ACHN (cell line): ENCODE measurements at places on chromosomes 16 and 17.

DNA sequence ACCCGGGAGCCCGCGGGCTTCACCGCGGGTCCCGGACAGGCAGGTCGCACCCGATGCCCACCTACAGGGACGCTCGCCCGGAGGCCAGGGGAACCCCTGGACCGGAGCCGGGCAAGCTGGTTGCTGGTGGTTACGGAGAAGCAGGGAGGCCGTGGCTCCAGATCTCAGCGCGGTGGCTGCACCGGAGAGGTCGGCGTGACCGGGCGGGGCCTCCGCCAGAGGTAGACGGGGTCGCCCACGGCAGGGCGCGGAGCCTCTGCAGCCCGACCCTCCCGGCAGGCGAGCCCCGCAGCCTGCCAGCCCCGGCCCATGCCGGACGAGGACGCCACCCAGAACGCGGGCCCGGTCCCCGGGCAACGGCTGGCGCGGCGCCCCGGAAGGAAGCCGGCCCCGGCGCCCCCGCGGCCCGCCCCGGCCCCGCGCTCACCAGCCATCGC lies 341 bp downstream of the PCYT2 start:
- DNase-seq, result peak; percentile 15

GRCh38 chr17:6782244-6782643 lies 6.2 kb downstream of the FBXO39 start:
- no peak for DNase-seq

DNA sequence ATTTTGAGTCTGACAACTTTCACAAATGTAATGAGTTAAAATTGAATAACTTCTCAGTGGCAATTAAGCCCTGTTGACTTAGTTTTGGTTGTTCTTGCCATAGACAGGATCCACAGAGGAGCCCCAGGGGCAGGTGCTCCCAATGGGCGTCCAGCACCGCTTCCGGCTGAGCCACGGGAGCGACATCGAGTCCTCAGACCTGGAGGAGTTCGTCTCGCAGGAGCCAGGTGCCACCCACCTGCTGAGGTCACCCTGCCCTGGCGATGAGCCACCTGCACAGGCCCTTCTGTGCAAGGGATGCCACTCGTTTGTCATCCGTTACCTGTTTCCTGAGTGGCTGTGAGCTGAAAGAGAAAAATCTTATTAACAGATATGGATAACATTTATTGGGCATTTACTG lies 10.7 kb downstream of the CCDC40 start:
- no peak for DNase-seq

DNA sequence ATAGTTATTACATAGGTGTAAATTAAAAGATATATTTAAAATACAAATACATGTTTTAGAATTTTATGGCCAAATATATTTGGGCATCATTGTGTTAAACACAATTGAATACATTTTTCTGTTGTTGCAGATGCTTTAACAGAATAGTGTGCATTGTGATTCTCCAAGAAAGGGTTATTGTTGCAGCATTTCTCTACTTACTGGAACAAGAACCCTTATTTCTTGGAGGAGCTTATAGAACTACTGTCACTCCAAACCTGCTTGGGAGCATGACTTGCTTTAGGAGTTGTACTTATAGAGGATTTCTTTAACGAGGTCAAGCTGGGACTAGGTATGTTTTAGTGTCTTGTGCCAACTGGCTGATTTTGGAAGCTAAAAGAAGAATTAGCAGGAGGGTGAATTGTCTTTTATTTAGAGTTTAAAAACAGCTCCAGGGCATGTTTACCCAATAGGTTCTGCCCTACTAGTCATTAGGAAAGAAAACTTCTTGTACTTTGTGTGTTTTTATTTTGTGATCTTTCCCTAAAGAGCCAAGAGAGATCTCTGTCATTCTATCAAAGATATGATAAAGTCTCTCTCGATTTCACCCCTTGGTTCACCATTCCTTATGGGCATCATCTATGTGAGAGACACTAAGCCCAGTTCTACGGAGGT lies 279.8 kb upstream of the SALL1 start:
- no peak for DNase-seq

GRCh38 chr17:3754458-3755334 lies 31.0 kb downstream of the HASPIN start:
- DNase-seq, result peak; percentile 29
